ENCODE measurements at places on chromosomes 1 and 21.

- DNase-seq: no peak
Observed at GRCh38 chr1:6094801-6095505, 49.3 kb downstream of the KCNAB2 start.

- no peak for DNase-seq
Observed at GRCh38 chr1:41874151-41874719, 44.5 kb downstream of the HIVEP3 start.

- no peak for DNase-seq
Observed at GRCh38 chr1:88742531-88742930, 58.5 kb downstream of the PKN2 start.

DNA sequence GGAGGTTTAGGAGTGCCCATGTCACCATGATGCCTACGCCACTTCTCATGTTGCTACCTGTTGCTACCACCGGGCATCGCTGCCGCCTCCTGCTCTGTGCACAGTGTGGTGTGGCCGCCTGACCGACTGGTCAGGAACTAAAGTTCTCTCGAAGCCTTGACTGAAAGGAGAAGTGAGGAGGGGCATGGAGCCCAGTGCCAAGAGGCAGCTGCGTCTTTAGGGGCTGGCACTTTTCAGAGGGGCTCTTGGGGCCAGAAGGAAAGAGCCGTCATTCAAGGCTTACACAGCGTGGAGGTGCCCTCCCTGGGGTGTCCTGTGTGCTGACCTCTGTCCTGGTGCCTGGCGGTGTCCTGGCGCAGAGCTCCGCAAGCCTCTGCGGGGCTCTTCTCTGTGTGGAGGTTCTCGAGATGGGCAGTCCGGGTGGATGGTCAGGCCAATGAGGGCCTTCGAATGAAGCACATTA lies 57.2 kb downstream of the ADARB1 start:
- DNase-seq: no peak

DNA sequence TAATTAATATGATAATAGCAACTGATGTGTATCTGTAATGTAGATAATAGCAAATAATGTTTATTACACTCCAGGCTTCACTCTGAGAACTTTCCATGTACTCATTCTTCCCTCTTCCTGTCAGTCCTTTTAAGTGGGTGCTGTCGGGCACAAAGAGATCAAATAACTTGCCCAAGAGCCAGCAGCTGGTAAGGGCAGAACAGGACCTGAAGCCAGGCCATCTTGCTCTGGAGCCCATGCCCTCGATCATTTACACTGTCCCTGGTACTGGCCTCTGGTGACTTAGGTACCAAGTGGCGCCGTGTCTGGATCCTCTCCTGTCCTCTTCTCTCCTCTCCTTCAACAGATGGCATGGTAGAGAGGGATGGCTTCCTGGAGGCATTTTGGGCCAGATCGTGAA lies 97.2 kb downstream of the VPS13D start:
- no peak for DNase-seq

DNA sequence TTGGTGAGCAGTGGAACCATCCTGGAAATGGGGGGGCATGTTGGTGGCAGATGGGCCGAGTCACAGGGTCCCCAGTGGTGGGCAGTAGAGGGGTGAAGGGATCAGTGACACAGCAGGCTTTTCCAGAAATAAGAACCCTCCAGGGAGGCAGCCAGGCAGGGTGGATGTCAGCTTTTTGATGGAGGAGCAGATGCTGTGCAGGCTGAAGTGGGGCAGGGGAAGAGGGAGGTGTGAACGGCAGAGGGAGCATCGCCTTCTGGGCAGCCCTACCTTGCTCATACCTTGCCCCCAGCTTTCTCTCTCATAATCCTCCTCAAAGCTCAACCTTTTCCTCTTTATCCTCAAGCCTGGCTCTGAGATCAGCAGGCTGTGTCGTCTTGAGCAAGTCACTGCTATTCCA lies 131.8 kb upstream of the IPO9 start:
- no peak for DNase-seq

- DNase-seq: no peak
Observed at GRCh38 chr1:94787691-94788090, 32.5 kb upstream of the SLC44A3 start.

DNA sequence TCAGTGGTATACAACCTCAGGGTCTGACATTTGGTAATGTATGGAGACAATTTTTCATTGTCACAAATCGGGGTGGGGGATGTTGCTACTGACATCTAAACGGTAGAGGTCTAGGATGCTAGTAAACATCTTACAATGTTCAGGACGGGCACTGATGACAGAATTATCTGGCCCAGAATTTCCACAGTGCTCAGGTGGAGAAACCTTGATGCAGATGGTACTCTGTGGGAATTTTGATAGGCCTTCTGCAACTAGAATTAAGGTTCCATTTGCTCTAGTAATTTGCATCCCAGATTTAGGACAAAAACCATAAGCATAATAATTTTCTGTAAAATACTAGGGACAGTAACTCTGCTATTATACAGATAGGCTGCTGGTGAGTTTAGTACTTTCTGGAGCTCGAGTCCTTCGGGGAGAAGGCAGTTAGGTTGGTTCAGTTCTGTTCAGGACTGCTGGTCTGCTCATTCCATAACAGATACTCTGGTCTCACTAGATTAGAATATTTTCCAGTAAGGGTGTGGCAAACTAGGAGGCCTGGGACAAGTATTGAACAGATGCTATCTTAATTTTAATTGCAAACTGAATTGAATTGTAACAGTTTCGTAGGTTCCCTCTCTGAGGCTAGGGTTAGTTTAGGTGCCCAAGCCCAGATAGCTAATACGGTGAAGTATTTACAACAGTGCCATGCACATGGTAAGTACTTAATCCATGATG lies 11.4 kb downstream of the METTL13 start:
- DNase-seq: no peak

- DNase-seq: no peak
Observed at GRCh38 chr21:30714456-30714855, 4.1 kb downstream of the KRTAP21-3 start.

Measured in effector memory CD4-positive, alpha-beta T cell (primary cell).